Stimulated activated CD4-positive, alpha-beta T cell treated with anti-CD3 and anti-CD28 coated beads, Interleukin-4, amount 100 ng/mL, for 1 hour (primary cell): ENCODE measurements at places on chromosomes 12 and 14.

GRCh38 chr12:44848703-44849085 is 27.4 kb downstream of the NELL2 start:
- no peak for DNase-seq

GRCh38 chr14:29168149-29168548 is 401.6 kb downstream of the FOXG1 start:
- DNase-seq, result no peak

DNA sequence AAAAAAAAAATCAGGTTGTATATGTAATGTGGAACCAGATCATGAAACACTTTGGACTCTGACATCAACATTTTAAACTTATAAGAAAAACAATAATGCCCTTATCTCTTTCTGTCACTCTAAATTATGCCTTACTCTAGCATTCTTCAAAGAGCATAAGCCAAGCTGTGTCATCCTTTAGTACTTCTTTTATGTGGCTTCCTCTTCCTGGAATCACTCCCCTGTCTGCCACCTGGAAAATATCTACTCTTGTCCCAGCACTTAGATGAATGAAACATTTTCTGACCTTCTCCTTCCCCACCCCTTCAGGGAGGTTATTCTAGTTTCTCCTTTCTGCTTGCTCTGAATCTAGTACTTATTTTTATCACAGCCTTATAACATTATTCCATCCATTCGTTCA is 101.2 kb downstream of the CNTN1 start:
- DNase-seq, result no peak

DNA sequence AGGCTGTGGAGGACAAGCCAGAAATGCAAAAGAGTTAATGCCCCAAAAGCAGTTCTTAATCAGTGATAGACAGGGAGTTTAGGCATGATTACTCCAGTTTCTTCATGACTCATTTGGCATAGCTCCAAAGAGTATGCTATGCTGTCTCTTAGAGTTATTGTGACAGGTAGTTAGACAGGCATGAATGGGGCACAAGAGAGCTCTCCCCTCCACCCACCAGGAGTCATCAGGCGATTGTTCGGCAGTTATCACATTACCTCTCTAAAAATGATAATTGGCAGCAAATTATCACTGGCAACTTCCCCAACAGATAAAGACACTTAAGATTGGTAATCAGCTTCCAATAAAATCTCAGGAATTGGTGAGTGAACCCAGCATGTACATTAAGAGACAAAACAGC is 320.1 kb downstream of the DAD1 start:
- no peak for DNase-seq

- no peak for DNase-seq
Observed at GRCh38 chr12:71440345-71440762, 756 bp downstream of the LGR5 start.

DNA sequence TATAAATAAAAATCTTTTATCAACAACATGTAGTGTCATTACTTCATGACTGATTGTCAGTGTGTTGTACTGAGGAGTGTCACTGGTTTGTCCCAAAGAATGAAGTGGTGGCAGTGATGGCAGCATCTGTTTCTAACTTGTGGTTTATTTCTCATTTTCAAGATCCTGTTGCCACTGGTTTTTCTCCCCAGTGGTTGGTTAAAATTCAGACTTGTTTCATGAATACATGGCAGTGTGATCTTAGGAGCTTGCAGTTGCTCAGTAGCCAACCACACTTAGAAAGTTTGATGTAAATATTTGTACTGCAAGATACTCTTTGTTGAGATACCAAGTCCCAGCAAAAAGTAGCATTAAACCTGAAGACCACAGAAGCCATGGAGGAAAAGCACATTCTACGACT is 69.8 kb downstream of the PLEKHA5 start:
- DNase-seq, result no peak

- DNase-seq, result no peak
Observed at GRCh38 chr14:50344876-50345563, 32.9 kb downstream of the DMAC2L start.

DNA sequence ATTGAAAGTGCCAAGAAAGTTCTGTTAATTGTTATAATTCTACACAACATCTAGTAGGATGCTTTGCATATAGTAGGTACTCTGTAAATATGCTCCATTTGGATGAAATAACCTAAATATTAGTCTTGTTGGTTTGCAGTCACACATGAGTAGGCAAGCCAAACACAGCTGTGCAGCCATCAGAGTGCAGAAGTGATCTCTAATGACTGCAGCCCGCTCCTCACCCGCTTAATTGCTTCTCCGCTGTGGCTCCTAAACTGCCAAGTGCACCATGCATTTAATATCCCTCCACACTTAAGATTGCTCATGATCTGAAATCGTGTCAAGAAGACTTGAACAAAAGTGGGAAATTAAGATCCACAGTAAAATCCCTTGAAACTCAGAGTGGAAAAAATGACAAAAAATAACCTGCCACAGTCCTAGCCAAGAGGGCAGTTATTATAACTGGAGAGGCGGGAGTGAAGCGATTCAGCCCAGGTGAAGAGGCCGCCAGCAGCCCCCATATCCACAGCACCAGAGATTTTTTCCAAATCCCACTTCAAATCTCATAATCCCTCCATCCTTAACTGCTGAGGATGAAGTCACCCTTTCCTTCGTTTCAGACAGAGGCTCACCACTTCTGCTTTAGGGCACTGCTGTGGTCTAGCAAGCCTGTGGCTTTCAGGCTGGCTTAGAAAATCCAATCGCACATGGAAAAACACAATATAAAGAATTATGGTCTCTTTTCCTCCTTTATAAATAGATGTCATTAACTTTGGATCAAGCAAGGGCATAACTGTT is 69.5 kb downstream of the TMEM30B start:
- no peak for DNase-seq

GRCh38 chr12:94458877-94459727 is 565 bp downstream of the CEP83 start:
- DNase-seq, result no peak

DNA sequence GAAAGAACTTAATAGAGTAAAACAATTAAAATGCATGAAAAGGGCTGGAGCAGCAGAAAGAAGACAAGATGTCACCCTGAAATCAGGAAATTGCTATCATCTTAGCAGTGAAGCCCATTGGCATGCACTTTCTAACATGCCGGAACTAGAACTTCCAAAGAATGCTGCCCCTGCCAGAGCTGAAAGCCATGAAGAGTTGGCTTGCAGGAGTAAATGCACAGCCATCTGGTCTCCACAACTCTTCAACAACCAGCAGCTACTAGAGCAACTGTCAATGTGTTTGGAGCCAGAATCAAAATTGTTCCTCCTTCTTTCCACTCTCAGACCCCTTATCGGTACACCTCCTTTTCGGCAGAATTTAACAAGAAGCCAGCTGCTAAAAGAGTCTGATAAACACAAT is 414.1 kb downstream of the KCNH5 start:
- DNase-seq, result no peak

DNA sequence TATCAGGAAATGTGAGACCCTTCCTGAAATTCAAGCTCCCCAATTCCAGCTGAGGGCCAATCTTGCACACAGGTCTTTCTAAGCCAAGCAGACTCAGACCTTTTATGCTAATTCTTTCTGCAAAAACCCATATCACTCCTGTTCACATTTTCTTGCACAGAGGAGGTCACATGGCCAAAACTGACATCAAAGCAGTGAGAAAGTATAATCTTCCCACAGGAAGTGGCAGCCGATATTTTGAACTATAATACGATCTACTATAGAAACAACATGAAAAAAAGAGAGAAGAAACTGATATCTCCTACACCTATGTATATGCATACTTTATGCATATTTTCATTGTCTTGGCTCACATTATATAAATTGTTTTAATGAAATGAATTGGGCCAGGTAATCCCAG is 132.9 kb upstream of the SSTR1 start:
- no peak for DNase-seq
